ENCODE measurements at places on chromosomes 5 and 9. TPM values are rescaled to one million over a fixed set of nuclear protein-coding genes. Genes with fewer than 3 reads are reported as not detected.

Gene BTNL8
- total RNA-seq, result not detected

Gene PAM
- total RNA-seq, result 254 TPM

Gene FBP2
- total RNA-seq, result not detected

Gene GABBR2
- total RNA-seq, result 0.88 TPM

Gene SAXO1
- under 0.01 TPM for total RNA-seq

Gene PCDHGA6
- 5.1 TPM for total RNA-seq

Gene EPB41L4A
- 0.72 TPM for total RNA-seq

Gene ARL14EPL
- total RNA-seq, result not detected

Gene KCTD16
- 3.6 TPM for total RNA-seq

Gene BOD1
- total RNA-seq, result 90.5 TPM

Gene GABRB2
- 0.59 TPM for total RNA-seq

Gene SCGB3A2
- total RNA-seq, result not detected

Gene CNTRL
- 7.1 TPM for total RNA-seq

Gene FOXD4L5
- total RNA-seq, result under 0.01 TPM

GRCh38 chr5:140287801-140288521 lies 14.9 kb downstream of the PFDN1 start:
- DNase-seq, result no peak

- no peak for DNase-seq
Measured at GRCh38 chr5:26666371-26666770, 372.0 kb downstream of the CDH9 start.

GRCh38 chr9:93065135-93065720 lies 6.7 kb downstream of the SUSD3 start:
- peak; percentile 76 for DNase-seq

GRCh38 chr5:14210729-14211128 lies 67.6 kb downstream of the TRIO start:
- no peak for DNase-seq

- no peak for DNase-seq
Measured at GRCh38 chr9:91693226-91693625, 256.8 kb downstream of the ROR2 start.

DNA sequence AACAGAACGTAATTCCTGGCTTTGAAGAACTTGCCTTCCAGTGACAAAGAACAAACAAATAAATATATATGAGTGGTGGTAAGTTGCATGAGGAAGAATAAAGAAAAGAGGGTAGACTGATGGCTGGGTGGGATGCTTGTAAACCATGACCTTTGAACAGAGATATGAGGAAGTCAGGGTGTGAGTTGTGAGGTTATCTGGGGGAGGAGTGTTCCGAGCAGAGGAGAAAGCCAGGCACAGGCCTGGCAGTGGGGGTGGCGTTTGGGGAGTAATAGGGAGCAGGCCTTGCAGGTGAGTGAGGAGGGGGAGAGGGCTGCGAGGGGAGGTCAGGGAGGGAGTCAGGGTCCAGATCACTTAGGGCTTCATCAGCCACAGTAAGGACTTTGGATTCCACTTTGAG lies 213.4 kb downstream of the PTTG1 start:
- no peak for DNase-seq

GRCh38 chr9:33765411-33765810 lies 29.9 kb upstream of the PRSS3 start:
- peak; percentile 66 for DNase-seq

GRCh38 chr5:145056800-145057199 lies 778.3 kb downstream of the PRELID2 start:
- DNase-seq, result peak; percentile 67

GRCh38 chr5:125868036-125868435 lies 555.2 kb upstream of the GRAMD2B start:
- peak; percentile 73 for DNase-seq

GRCh38 chr5:170511551-170512258 lies 7.9 kb downstream of the KCNIP1 start:
- no peak for DNase-seq

GRCh38 chr9:136840140-136840876 lies 2.0 kb upstream of the AJM1 start:
- DNase-seq, result no peak

DNA sequence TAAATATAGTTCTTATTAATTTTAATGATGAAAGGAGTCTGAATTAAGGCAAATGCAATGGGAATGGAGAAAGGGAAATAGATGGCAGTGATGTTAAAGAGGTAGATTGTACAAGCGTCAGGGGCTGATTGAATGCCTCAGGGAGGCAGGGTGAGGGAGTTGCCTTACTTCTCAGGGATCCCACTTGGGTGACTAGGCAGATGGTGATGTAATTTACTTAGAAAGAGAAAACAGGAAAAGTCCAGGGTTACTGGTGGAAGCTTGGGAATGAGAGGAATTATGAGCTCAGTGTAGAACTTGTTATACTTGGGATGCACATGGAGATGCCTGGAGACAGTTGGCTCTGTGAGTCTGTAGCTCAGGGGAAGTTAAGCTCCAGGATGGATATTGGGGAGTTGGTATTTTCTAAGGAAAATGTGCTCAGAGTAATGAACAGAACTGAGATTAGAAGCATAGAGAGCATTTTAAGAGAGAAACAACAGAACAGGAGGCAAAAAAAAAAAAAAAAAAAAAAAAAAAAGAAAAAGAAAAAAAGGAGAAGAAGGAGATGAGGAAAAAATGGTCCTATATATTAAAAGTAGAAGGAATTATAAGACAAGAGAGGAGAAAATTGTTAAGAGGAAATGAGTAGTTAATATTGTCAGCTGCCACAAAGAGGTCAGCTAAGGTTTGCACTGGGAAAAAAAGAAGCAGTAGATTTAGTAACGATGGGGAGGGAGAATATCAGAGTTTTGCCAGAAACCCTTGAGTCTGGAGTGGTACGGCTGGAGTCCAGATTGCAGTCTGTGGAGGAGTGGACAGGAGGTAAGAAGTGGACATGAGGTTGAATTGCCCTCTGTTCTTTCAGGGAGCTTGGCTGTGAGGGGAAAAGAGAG lies 88.0 kb upstream of the ELL2 start:
- DNase-seq, result peak; percentile 54

DNA sequence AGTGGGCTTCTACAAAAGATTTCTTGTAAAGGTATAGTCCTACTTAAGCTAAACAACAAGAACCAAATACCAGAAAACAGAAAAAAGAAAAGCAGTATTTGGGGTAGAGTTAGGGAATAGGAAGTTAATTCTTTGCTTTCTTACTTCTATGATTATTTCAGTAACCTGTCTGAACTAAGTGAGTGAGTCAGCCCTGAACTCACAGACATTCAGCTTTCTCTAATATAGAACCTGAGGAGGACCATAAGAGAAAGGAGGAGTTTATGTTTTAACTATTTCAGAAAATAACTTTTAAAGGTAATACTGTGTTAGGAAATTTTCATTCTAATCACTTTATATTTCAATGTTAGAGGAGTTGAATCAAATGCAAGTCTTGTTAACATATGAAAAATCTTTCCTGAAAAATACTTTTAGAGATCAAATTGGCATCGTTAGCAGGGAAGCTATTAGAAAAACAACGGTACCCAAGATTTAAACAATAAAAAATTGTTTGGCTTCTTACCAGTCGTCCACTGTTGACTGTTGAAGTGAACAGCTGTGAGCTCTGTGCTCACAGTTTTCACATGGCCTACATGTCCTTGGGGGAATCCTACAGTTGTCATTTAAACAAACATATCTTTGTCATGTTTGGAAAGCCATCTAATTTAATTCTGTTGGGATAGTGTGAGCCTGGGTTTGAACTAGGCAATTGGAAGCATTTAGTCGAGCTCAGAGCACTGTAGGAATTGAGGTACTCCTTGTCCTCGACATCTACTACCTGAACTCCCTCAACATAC lies 19.9 kb upstream of the ZFAND5 start:
- no peak for DNase-seq

All from osteoblast (primary cell).